A549 treated with ZK216348 at 1 μM for 4 hours (cell line): ENCODE measurements at places on chromosomes 5 and 9. TPM values are rescaled to one million over a fixed set of nuclear protein-coding genes. Genes with fewer than 3 reads are reported as not detected.

The C5orf63 gene
- 2.4 to 6.2 TPM (median 4.0 TPM) in 5 replicates for total RNA-seq

The NUTM2G gene
- not detected in 5 replicates for total RNA-seq

The MUSK gene
- total RNA-seq, result not detected in 5 replicates

The ZNF454 gene
- not detected in 5 replicates for total RNA-seq

The TAF11L5 gene
- not detected in 5 replicates for total RNA-seq

The TEX48 gene
- total RNA-seq, result not detected in 5 replicates

The AMACR gene
- 14.0 to 17.7 TPM (median 16.9 TPM) in 5 replicates for total RNA-seq

The GGTA1 gene
- not detected in 5 replicates for total RNA-seq

The SERF1B gene
- total RNA-seq, result 71.7 to 96.2 TPM (median 77.7 TPM) in 5 replicates

The DRD1 gene
- total RNA-seq, result 0.09 to 0.59 TPM (median 0.24 TPM) in 5 replicates

The LCNL1 gene
- 0.08 to 0.18 TPM (median 0.12 TPM) in 3 of 5 replicates, not detected in the others for total RNA-seq

The PCDHGA7 gene
- 0.77 to 1.0 TPM (median 0.98 TPM) in 5 replicates for total RNA-seq

The TSLP gene
- total RNA-seq, result not detected in 5 replicates
